ENCODE measurements at places on chromosomes 2 and 18.

DNA sequence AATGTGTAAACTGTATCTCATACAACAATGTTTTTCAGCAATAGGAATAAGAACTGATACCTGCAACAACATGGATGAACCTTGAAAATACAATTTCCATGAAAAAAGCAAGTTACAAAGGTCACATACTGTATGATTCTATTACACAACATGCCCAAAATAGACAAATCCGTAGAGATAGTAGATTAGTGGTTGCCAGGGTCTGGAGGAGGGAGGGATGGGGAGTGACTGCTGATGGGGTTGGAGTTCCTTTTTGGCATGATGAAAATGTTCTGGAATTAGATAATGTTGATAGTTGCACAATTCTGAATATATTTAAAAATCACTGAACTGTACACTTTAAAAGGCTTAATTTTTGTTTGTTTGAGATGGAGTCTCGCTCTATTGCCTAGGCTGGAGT lies 33.8 kb downstream of the UBXN4 start:
- DNase-seq: no peak

DNA sequence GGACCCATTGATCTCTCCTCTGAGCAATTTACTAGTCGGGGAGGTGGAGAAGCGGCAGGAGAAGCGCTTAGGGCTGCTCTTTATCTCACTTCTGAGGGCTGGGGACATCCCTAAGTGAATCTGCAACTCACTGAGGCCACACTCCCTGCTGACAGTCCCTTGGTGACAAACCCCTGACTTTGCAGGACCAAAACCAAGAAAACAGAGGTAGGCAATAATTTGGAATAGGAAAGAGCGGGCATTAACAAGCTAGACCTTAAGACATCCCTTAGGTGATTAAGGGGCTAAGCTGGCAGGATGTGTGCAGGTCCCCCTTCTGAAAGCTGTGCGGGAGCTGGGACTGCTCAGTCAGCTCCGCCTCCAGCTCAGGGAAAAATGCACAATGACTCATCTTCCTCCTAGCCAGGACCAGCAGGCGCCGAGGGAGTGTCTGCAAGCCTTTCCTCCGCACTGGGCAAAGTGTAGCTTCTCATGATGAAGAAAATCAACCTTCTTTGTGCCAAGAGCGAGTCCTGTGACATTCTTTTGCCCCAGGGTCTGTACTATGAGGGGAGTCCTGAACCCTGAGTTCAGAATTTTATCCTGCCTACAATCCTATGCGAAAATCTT lies 63.3 kb downstream of the BOD1L2 start:
- DNase-seq: peak; percentile 7

DNA sequence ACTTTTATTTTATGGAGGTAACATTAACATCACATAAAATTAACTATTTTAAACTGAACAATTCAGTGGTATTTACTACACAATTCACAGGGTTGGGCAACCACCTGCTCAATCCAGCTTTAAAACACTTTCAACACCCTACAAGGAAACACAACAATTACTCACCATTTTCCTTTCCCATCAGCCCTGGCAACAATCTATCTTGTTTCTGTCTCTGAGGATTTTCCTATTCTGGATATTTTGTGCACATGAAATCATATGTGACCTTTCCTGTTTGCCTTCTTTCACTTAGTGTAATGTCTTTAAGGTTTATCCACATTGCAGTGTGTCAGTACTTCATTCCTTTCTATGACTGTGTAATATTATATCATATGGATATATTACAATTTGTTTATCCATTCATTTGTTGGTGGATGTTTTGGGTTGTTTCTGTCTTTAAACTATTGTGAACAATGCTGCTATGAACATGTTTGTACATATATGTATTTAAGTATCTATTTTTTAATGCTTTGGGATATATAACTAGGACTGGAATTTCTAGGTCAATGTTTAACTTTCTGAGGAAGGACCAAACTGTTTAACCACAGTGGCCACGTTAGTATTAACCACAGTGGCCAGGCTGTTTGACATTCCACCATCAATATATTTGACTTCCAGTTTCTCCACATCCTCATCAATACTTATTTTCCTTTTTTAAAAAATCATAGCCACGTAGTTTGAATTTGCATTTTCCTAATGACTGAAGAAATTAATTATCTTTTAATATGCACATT lies 72.4 kb upstream of the KIF5C start:
- DNase-seq: no peak

DNA sequence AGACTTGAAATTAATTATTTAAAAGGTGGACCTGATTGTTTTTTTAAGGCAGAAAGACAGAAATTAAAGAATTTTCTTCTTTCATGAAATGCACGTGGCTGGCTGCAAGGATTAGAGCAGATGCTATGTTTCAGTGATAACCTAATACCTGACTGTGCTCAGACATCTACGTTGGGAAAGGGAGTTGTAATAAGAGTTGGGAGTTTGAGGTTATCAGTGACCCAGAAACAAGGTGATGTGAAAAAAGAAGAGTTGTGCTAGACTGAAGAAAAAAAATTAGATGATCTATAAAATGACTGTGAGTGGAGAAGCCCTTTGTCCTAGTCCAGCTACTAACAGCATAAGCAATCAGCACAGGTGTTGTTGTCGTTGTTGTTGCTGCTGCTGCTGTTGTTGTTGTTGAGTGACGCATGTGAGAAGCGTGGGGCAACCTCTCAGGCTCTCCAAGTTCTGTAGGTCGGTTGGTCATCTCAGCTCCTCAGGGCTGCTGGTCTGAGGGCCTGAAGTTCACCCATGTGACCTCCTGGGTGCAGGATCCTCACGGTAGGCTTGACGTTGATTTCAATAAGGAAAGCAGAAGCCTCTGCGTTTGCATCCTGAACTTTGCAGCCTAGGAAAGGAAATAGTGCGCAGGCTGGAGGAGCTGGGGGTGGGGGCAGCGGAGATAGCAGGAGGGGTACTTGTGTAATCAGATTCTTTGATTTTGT lies 7.6 kb downstream of the POU3F3 start:
- no peak for DNase-seq

- DNase-seq: no peak
These were observed 336.5 kb upstream of the MMADHC start for GRCh38 chr2:149924028-149924427.

DNA sequence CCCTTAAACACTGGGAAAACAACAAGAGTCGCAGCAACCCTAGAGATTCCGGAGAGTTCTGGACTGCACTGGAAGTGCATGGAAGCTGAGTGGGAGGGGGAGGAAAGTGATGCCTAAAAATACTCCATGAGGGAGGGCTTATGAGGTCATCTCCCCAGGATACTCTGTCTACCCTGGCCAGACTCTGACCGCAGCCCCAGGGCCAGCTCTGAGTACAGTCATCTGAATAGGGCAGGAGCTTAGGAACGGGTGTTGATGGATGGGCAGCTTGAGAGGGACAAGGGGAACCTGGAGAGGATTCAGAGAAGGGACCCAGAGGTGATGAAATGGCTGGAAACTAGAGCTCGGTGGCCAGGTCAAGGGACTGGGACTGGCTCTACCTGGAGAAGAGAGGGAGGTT lies 79.3 kb upstream of the IGFBP5 start:
- DNase-seq: no peak

DNA sequence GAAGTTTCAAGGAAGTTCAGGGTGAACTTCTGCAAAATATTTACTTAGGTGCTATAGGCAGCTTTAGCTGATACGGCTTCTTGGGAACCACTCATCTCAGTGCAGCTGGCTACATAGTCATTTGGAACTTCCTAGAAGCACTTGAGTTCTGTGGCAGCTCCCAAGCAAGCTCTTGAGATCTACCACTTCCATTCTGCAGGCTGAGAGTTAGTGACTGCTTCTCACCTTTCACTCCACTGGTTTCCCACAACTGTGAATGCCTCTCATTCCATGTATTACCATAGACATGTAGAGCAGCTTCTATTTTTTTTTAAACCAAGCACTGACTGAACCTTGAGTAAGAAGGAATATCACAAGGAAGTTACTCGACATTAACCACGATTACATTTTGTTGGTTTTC lies 994.1 kb upstream of the ACVR2A start:
- no peak for DNase-seq
